ENCODE measurements at places on chromosomes 7 and 10.

DNA sequence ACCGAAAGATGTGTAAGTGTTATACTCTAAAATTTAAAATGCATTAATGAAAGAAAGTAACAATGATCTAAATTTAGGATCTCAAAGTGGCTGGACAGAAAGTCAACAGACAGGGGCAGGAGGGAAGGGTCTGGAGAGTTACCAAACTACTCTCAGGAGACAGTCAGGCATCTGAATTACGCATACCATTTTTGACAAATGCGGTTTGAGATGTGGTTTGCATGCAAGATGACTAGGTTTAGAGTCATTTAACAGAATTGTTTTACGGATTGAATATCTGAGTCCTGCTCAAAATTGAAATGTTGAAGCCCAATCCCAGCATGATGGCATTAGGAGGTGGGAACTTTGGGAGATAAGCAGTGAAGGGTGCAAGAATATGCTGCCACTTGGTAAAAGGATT lies 314.1 kb downstream of the WDR11 start:
- no peak for DNase-seq

DNA sequence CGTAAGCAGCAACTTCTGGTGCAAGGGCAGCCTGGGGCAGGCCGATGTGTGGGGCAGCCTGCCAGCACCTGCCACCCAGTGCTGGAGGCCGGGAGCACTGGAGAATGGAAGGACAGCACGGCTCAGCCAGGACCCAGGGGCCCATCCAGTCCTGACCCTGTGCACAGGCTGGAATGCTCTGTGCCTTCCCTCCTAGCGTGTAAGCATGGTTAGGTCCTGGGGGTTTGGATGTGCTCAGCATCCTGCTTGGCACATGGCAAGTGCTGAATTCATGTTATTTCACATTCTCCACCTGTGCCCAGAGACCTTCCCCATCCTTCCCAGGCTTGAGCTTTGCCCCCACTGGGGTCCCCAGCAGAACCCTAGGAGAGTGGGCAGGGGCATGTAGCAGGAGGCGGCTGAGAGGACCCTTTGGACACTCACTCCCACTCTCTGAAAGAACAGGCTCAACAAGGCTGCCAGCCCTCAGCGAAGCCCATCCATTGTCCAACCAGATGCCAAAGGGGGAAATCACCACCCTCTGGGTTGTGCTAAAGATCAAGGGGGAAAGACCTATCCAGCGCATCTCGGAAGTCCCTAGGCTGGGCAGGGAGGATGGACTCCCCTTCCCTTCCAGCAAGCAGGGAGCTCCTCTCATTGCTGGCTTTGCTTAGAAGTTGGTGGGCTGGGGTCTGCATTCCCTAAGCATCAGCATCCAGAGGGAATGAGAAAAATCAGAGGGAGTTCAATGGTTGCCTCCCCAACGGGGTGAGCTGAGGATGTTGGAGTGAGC lies 29.7 kb downstream of the ANXA8 start:
- no peak for DNase-seq

DNA sequence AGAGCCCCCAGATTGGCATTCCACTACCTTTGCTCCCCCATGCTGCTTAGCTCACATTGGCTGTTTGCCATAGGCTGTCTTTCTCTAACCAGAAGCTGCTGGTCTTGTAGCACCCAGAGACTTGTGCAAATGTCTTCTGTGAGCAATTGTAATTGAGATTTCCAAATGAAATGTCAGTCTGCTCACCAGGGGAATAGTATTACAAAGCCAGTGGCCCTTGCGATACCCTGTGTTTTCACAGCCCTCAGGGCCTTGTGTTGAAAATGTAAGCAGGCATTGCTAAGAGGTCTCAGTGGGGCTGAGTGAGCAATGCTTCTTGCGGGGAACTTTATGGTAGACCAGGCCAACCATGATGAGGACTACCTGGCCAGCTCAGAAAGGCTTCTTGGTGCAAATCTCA lies 746.5 kb downstream of the LRMDA start:
- no peak for DNase-seq

DNA sequence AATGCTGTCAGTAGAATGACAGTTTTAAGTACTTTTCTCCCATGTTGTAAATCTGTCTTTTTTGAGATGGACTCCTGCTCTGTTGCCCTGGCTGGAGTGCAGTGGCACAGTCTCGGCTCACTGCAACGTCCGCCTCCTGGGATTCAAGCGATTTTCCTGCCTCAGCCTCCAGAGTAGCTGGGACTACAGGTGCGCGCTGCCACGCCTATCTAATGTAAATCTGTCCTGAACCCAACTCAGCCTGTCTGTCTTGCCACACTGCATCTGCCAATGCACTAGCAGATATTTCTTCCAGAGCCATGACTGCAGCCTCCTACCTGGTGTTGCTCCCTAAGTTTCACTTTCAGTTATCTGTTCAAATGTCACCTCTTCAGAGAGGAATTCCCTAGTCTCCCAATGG lies 264.1 kb downstream of the PHF14 start:
- no peak for DNase-seq

GRCh38 chr7:5597772-5598171 lies 174.1 kb upstream of the TNRC18 start:
- DNase-seq = peak; percentile 52

GRCh38 chr7:144776447-144776846 lies 59.4 kb downstream of the TPK1 start:
- DNase-seq = no peak

DNA sequence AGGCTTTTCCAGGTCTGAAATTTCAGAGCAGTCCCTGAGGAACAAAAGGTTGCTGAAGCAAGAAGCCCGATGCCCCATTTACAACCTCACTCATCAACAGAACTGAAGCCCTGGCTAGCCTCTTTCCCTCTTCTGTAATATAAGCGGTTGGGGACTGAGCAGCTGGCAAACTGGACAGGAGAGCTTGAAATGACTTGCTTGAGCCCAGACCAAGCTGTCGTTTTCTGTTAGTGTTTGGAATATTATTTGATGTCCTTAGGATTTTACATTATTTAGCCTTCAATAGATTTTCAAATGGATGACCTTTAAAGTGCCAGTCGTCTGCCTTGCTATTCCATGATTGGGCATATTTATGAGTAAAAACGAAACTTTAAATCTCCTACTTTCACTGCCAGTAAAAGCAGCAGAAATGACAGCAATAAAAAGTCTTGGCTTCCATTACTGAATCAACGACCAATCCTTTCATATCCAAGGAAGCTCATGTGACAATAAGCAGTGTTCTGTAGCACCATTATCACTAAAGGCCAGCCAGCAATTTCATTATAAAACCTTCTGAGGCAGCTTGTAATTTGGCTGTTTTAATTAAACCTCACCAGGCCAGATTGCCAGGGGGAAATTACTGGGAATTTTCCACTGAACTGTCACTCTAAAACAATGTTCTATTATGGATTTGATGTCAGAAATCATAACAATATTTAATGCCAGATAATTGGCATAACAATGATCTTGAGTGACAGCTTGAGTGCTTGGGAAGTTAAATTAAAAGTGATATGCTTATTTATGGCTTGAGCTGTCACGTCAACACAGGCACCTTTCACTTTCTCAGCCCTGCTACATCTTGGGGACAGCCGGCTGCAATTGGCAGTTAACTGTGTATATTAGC lies 85.9 kb downstream of the LSMEM1 start:
- no peak for DNase-seq

GRCh38 chr10:53771701-53772100 lies 999.1 kb upstream of the MBL2 start:
- DNase-seq = no peak

DNA sequence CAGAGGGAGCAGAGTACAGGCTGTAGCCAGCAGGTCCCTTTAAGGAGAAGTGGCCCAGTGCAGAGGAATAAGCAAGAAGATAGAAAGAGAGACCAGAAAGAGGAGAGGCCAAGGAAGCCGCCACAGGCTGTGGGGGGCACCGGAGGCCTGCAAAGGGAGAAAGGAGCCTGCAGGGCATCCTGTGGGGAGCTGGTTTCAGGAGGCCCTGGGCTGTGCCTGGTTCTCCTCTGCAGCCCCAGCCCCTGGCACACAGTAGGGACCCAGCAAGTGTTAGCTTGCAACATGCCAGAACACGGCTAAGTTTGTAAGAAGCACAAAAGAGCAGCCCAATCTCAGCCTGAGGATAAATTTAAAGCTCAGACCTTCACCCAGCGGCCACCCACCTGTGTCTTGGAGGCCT lies 12.3 kb upstream of the C10orf71 start:
- no peak for DNase-seq

GRCh38 chr7:100369105-100369504 lies 4.2 kb upstream of the PILRA start:
- no peak for DNase-seq

DNA sequence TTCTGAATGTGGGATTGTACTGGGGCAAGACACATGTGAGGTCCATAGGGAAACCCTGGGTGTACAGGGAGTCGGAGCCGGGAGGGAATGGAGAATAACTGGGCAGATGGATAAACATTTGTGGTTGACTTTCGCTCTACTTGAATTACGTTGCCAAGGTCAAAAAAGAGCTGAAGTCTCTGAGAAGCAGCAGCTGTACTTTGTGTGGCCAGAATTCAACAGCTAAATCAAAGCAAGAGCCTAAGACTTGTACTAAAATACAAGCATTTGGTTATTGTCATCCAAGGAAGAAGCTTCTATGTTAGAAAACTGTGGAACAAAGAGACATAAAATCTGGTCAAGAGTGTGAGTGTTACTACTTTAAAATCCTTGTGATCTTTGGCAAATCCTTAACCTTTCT lies 457.2 kb downstream of the ARL4A start:
- DNase-seq = no peak

DNA sequence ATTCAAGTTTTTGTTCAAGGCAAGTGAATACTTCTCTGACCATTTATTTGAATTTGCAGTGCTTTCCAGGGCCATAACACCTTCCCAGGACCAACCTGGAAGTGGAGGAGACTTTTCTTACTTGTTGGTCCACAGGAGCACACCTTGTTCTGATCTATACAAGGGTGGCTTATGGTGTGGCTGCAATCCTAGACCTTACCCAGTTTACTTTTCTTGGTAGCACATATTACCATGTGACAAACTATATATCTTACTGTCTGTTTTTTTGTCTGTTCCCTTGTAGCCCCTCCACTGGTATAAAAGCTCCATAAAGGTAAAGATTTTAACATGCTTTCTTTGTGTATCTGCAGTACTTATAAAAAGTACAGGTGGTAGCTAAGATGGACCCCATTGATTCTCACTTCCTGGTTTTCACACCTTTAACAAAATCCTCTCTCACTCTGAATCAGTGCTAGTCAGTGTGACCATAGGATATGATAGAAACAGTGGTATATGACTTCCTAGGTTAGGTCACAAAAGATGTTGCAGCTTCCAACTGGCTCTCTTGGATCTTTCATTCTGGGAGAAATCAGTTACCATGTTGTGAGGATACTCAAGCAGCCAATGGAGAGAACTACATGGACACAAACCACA lies 5.6 kb upstream of the ASB4 start:
- no peak for DNase-seq

GRCh38 chr7:3215624-3216585 lies 85.1 kb upstream of the SDK1 start:
- DNase-seq = no peak

- peak; percentile 15 for DNase-seq
Measured at GRCh38 chr10:79392506-79393176, 45.4 kb downstream of the PPIF start.

DNA sequence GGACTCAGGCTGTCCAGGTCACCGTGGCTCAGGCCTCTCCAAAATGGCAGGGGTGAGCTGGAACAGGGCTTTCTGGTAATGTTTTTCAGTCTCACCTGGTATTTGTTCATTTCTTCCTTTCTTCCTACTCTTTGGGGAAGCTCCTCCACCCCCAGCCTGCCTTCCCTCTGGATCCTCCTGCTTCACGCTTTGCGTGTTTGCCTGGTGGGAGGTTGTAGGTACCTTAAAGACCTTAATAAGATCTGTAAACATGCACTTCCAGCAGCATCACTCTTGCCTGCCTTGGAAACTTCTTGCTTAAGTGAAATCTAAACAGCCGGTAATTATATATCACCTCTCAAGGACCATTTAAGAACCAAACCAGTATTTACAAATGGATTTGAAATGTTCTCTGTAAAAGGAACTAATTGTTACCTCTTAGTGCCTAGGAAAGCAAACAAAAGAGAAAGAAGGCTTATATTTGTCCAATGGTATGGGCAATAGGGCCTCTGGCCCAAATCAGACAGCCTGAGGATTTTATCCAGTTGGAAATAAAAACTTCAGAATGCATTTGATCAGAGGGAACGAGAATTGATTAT lies 339.9 kb downstream of the CCSER2 start:
- DNase-seq = no peak

DNA sequence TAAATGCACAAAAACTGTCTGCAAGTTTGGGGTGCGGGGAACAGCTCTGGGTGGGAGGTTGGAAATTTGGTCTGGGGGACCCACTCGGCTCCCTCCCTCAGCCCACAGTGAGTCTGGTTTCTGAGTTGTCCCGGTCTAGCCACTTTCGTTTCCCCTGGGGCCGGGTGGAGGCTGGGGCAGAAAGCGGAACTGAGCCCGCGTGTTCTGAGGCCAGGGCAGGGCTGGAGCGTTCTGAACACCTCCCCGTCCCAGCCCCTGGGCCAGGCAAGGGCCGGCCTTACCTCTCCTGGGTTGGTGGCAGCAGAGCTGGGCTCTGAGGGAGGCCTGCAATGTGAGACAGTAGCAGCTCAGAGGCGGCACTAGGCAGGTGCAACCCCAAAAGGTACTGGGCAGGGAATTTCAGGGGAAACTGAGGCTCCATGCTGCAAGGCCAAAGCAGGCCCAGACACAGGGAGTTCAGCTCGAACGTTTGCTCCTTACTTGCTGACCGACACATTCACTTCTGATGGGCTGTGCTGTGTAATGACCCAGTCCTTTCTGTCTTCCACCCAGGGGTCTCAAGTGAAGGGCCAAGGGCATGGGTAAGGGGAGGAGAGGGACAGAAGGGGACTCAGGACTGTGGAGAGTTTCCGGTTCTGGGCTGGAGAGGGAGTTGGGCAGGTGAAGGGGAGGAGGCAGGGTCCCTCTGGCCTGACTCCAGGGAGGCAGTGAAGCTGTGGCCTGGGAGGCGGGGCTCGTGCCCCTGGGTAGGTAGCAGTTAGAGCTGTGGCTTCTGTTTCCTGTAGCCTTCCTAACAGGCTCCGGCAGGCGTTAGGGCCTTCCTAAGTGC lies 3.0 kb downstream of the IRF5 start:
- DNase-seq = no peak

GRCh38 chr7:30915751-30916150 lies 4.1 kb downstream of the AQP1 start:
- no peak for DNase-seq

DNA sequence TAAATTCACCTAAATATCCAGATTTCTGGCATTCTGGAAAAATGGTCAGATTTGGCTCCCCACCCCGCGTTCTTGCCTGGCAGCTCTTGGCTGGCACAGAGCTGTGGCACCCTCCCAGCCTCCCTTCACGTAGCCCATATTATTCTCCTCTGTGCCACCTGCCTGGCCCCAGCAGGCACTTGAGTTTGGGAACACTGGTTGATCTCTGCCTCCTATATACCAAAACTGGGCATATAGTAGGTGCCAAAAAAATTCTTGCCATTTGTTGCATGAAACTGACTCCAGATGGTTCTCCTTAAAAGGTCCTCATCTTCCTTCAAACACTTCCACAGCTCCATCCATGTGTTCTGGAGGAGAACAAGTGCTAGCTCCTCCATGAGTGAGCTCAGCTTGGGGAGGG lies 167.0 kb downstream of the RPS24 start:
- DNase-seq = no peak

GRCh38 chr7:143327903-143328302 lies 12.0 kb downstream of the CLCN1 start:
- DNase-seq = no peak
